ENCODE measurements at places on chromosomes 5 and 9.

- DNase-seq, result no peak
Observed at GRCh38 chr5:31733371-31733770, 94.4 kb downstream of the PDZD2 start.

DNA sequence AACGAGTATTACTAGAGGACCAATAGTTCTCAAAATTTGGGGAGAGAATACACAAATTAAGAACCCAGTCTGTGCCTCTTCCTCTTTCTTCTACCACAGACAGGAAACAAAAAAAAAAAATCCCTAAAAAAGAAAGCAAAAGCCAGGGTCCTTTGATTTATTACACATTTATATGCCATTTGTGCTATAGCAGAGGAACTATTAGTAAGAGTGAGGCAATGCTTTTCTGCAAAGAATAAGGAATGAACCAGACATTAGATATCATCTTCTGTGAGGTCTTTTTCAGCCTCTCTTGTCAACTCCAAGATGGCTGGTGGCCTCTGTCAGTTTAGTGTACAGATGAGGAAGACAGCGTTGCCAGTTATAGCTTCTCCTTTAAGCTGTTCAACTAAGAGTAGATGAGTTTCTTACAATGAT, 127.6 kb downstream of the RFX3 start:
- DNase-seq, result no peak

DNA sequence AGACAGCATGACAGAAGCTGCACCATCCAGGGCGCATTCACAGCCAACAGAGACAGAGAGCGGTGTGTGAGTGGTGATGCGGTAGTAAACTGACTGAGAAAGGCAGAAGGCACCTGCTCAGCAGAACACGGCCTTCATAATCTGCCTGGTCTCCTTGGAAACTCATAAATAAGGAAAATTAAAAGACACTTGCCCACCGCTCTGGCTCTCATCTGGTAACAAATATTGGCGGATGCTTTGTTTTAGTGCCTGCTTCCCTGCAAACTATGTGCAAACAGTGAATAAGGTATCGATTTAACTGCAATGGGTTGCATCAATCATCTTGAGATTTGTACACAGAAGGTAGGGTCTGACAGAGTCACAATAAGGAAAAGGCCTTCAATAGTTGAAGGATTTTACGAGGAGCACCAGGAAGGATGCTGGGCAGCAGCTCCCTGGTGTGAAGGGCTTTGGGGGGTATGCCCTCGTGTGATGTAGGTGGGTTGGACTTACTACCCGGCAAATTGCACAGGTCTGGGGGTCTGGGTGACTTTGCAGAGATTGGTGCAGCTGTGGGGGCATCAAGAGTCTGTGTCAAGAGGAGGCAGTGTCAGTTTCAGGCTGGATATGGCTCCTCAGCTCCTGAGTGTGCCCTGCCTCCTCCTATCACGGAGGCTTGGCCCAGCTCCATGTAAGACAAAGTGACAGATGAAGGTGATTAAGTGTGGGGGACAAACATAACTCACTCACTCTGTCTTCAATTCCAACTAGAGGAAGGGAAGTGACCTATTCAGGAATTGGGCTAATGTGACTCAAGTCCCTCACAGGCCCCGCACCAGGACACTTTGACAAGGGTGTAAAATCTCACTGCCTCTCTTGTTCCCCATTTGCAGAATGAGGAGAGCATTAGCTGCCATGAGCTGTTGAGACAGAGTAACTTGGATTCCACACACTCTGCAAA, 166.7 kb downstream of the ICE1 start:
- no peak for DNase-seq

DNA sequence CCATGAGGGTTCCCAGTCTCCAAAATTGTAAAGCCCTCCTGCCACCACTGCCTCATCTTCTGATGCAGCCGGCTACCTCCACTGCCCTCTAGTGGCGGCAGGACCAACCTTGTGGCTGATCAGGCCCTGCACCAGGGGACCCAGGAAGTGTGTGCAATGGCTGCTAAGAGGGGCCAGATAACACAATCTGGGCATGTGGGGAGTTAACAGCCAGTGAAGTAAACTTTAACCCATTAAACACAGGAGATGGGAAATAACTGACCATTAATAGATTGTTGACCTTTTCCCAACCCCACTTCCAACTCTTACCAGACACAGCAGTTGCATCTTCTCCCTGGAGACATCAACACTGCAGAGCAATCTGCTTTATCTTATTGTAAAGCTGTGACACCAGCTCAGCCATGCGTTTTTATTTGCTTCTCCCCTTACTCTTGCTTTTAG, 63.3 kb downstream of the FREM1 start:
- DNase-seq, result peak; percentile 65

GRCh38 chr5:129077433-129078075, 17.0 kb upstream of the ISOC1 start:
- DNase-seq, result no peak

- no peak for DNase-seq
Observed at GRCh38 chr9:19496321-19497050, 87.7 kb downstream of the ACER2 start.

Measured in retina (tissue), 1 donor.